ENCODE measurements at places on chromosomes 3 and 15.

DNA sequence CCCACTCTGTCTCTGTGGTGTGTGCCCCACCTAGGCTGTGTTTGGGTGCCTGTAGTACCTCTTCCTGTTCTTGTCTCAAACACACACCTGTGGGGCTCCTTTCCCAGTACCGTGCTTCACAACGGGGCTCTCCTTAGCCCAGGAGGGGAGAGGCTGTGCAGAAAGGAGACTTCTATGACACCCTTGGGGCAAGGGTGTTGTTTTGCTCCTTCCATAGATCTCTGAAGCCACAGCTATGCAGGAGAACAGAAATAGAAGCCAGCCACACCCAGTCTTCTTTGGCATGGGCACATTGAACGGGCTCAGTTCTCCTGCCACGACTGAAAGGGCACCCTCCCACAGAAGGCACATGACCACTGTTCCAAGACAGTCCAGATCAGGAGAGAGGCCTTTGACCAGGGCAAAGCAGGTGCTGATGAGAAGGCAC lies 74.3 kb downstream of the LIPC start:
- DNase-seq, result no peak

DNA sequence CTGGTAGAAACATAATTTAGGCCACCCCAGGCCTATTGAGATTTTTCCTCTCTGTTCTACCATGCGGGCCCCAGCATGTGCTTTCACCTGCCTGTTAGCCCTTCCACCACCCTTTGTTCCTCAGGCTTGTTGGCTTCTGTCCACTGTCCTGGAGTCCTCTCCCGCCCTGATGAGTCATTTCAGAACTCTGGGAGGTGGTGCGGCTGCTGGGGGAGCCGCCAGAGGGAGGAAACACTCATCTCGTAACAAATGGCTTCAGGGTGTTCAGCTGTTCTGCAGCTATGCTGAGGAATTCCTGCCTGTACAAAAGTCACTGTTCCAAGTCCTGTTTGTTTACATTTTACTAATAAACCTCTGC lies 36.3 kb downstream of the LRTM1 start:
- no peak for DNase-seq

DNA sequence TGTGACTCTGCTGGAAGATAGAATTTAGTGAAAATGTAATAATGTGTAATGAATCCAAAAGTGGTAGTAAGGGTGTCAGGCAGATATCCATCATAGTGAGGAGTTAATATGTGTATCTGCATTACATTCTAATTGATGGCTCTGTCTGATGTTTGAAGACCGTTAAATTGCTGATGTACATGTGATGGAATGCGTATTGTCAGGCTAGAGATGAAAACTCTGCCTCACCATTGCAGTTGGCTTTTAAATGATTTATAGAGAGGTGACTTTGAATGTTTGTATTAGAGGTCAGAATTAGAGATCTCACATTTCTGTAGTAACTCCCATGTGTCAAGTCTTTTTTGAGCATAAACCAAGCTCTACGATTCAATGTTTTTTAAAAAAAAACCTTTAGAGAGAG lies 234.6 kb downstream of the NAALADL2 start:
- DNase-seq, result no peak

DNA sequence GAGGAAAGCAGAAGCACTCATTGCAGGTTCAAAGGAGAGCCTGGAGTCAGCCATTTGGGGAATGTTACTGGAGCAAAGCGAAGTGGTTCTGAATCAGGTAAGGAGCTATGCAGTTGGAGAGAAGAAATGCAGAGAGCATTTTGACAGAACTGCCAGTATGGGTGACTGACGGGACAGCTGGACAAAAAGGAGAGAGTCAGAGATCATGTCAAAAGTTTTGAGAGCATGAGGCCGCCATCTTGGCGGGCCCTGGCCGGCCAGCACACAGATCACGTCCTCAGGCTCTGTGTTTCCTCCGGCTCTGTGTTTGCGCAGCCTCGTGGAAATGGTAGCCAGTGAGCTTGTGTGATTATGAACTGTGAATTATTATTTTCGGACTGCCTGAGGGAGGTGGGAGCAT lies 29.8 kb upstream of the UBE3A start:
- no peak for DNase-seq

DNA sequence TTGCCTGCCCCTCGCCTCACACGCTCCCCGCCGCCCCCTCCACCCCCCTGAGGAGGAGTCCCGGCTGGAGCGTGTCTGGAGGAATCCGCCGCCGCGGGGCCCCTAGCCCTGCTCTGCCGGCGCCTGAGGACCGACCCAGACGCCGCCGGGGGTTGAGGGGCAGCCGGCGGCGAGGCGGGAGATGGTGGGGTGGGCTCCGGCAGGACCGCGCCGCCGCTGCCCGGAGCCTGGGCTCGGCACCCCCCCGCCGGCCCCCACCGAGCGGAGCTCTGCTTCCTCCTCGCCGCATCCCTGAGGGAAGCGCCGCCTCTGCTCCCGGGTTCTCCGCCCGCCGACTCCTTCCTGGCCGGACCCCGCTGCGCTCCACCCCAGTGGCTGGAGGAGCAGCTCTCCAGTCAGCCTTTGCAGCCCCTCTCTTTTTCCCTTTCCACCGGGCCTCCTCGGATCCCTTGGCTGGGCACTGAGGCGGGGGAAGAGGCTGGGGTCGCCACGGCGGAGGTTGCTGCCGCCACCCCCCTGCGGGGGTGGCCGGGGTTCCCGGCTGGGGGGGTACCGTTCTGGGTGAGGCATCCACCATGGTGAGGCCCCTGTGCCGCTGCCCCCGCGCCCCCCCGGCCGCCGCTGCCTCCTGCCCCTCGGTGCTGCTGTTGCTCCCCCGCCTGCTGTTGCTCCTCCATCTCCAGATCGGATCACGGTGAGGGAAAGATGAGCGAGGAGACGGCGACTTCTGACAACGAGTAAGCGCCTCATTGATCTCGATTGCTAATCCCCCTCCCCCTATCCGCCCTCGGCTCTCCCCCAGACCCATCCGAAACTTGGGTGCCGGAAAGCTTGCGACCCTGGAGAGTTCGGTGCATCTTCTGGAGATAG lies at the start of gene SPRED1:
Gene SPRED1, plus strand, starts transcription at position 356 of the 870 bp plus-strand sequence. Its CDS starts 350 bp downstream, at position 706.
- DNase-seq, result no peak

GRCh38 chr3:106333911-106334618 lies 465.3 kb upstream of the CBLB start:
- DNase-seq, result peak; percentile 64

DNA sequence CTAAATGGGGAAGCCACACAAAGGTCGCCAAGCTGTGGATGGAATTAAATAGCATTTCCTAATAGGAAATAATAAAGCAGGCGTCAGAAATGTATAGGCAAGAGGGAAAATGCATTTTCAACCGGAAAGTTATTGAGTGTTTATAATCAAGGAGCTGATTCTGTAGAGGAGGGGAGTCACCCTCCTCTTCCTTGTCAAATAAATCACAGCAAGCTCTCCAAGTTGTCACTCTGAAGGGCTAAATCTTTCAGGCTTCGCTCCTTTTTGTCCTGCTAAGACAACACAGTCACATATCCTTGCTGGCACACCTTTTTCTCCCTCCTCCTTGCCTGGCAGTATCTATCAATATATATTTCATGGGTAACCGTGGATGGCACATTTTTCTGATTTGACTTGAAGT lies 338.4 kb downstream of the SATB1 start:
- no peak for DNase-seq

GRCh38 chr15:29618586-29618985 lies 203.7 kb downstream of the TJP1 start:
- no peak for DNase-seq

- no peak for DNase-seq
Observed at GRCh38 chr3:60190073-60190472, 1061.2 kb downstream of the FHIT start.

DNA sequence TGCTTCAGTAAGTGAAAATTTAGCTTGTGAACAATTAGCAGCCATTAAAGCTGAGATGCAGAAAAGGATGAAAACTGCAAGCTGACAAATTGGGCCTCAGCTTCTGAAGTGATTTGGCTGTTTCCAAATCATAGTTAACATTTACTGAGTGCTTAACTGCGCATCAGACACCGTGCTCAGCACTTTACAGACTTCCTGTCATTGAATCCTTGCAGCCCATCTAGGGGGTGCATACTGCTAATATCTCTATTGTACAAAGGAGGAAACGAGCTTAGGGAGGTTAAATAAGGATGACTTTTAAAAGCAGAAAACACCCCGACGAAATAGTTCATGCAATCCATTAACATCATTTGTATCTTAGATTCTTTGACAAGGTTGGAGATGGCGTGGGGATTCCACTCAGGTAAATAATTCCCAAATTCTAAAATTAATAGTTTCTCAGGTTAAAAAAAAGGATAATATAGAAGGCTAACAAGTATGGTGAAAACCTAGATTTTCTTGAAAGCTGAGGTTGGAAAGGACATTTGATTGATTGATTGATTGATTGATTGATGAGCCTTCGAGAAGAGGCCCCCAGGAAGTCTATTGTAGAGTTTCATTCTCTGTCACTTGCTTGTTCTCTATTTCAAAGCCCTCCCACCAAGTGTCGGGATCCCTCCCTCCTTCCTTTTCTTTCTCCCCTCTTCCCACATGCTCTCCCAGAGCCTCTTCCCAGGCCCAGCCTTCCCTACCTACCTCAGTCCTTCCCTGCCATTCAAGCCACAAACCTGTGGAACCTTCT lies 23.5 kb upstream of the EPHB3 start:
- DNase-seq, result no peak

- DNase-seq, result no peak
Observed at GRCh38 chr3:71721651-71722157, 3.5 kb downstream of the EIF4E3 start.

- no peak for DNase-seq
Observed at GRCh38 chr3:143595456-143596077, 252.7 kb downstream of the SLC9A9 start.

GRCh38 chr3:123002100-123002748 lies 25.3 kb downstream of the SEMA5B start:
- DNase-seq, result no peak
